ENCODE measurements at places on chromosomes 12 and 14.

- DNase-seq = no peak
These were observed 14.7 kb upstream of the LIMA1 start for GRCh38 chr12:50297996-50298395.

- DNase-seq = no peak
These were observed 107.3 kb upstream of the DCN start for GRCh38 chr12:91289906-91290305.

GRCh38 chr12:91863702-91864101, 281.9 kb downstream of the BTG1 start:
- DNase-seq = no peak

- no peak for DNase-seq
These were observed 90.8 kb downstream of the SSPN start for GRCh38 chr12:26286186-26286585.

DNA sequence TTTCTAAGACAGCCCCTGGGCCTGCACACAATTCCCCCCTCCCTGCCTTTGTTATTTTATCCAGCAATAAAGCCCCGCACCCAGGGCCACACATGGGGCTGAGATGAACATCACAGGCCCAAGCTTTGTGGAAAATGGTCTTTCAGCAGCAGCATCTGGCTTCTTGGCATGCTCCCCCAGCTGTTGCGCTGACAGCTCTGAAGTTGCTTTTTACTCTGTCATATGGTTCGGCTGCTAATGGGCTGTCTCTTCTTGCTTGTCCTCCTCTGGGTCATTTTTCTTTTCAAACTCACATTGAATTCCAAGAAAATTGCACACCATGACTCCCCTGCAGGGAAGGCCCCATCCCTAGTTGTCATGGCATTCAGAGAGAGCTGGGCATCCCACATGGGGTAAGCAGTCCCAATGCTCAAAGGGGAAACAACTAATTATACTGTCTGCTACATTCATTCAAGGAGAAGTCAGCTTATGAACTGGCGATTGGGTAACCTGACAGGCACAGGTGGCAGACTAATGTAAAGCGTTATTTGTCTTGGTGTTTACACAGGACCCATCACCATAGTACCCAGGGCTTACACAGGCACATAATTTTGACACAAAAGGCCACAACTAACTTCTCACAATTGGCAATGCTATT, 74.0 kb upstream of the CDKN3 start:
- no peak for DNase-seq

GRCh38 chr14:106844608-106845285, 1318.4 kb downstream of the TMEM121 start:
- no peak for DNase-seq

DNA sequence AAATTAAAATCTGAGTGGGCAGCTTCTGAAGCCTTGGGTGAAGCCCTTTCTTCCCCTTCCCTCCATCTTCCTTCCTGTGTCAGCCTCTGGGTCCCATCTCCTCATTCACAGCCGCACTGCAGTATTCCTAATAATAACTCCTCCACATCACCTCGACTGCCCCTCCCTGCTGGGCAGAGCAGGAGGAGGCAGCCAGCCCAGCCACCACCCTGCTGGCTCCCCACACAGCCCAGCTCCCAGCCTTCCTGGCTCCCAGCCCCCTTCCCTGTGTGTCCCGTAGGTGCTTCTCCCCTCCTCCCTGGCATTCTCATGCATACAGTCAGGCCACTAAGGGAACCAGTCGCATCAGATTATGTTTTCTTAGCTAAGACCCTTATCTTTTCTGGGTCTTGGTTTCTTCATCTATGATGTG, 3.7 kb downstream of the IFFO1 start:
- no peak for DNase-seq

GRCh38 chr14:106850913-106851825, 1324.8 kb downstream of the TMEM121 start:
- no peak for DNase-seq

DNA sequence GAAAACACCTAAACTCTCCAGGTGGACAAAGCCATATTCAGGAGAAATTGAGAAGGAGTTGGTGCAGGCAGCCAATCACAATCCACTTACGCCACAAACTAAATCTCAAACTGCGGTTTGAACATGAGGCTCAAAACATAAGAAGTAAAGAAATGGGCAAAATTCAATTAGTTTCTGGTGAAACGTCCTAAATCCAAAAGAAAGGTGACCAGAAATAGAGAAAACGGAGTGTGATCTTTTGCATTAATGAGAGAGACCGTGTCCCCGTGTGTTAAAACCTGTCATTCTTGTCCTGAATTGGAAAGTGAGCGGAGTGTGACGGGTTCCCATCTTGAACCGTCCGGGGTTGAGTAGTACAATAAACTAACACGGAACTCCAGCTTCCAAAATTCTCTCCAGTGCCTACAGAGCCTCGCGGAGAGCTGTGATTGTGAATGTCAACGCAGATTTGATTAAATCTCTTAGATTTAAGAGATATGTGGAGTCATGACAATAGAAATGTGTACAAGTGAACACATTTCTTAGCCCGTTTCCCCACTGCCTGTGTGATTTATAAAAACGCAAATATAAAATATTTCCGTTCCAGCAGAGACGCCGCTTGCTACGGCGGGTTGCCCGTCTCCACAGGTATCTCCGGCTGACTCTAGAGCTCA, 595 bp upstream of the METAP2 start:
- no peak for DNase-seq
